GM12865 (cell line): ENCODE measurements at places on chromosomes 13 and 19.
A peak's percentile ranks its signal among the peaks of the same experiment; 100 is the strongest.

GRCh38 chr19:56076498-56076897 lies 44.6 kb downstream of the ZNF787 start:
- peak; percentile 55 for DNase-seq

DNA sequence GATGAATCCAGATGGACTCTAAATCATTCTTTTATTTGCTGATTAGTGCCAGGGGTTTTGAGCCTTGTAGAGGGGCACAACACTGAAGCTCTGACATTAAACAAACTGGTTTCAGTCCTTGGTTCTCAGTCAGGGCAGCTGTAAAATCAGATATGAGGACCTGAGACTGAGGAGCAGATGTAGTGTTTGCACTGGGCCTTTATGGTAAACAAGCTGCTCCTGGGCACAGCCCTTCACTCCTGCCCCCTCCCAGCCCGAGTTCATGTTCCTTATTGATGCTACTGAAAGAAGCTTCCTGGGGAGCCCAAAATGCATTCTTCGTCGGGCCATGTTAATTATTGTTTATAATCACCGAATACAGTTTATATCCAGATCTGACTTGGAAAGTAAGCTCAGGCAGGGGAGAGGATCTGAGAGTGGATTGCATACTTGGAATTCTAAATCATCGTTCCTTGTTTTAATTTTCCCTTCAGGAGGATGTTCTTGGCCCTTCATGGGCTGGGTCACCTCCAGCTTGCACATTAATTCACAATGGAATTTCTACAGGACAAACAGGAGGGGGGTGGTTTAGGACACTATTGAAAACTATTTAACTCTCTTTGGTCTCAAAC lies 213.5 kb downstream of the FGF9 start:
- no peak for DNase-seq

- peak; percentile 96 for DNase-seq
These were observed at the start of gene NECTIN2 for GRCh38 chr19:44845612-44846454. Gene NECTIN2, plus strand, starts transcription at chr19:44846297. Its CDS starts 229 bp downstream, at chr19:44846526.

GRCh38 chr13:67961331-67961730 lies 731.2 kb upstream of the PCDH9 start:
- DNase-seq = no peak

DNA sequence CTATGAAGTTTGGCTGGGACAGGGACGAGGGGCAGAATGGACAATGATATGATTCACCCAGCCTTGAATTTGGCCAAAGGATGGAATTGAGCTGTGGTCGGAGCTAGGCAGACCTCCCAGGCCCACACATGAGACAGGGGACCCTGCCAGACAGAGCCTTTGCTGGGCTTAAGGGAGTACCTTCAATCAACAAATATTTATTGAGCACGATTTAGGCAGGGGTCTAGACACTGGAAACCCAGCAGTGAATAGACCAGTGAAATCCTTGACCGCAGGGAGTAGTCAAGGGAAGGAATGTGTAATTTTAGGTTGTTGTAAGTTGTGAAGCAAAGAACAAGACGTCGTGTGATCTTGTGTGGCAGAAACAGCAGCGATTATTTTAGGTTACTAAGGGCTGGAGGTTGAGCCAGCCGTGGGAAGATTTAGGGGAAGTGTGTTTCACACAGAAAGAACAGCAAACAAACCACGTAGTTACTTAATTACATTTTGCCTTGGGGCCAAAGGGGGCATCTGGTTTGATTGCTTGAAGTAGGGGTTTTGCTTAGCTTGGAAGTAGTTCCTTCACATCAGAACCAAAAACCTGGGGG lies 16.9 kb upstream of the AP1M2 start:
- peak; percentile 79 for DNase-seq

GRCh38 chr13:77386880-77387606 lies 60.1 kb upstream of the MYCBP2 start:
- DNase-seq = peak; percentile 7

- no peak for DNase-seq
These were observed 31.2 kb downstream of the CEBPG start for GRCh38 chr19:33404506-33405253.

GRCh38 chr13:111359930-111360329 lies 39.5 kb downstream of the TEX29 start:
- DNase-seq = no peak

- no peak for DNase-seq
These were observed 1299.2 kb upstream of the SPRY2 start for GRCh38 chr13:81639984-81640582.

DNA sequence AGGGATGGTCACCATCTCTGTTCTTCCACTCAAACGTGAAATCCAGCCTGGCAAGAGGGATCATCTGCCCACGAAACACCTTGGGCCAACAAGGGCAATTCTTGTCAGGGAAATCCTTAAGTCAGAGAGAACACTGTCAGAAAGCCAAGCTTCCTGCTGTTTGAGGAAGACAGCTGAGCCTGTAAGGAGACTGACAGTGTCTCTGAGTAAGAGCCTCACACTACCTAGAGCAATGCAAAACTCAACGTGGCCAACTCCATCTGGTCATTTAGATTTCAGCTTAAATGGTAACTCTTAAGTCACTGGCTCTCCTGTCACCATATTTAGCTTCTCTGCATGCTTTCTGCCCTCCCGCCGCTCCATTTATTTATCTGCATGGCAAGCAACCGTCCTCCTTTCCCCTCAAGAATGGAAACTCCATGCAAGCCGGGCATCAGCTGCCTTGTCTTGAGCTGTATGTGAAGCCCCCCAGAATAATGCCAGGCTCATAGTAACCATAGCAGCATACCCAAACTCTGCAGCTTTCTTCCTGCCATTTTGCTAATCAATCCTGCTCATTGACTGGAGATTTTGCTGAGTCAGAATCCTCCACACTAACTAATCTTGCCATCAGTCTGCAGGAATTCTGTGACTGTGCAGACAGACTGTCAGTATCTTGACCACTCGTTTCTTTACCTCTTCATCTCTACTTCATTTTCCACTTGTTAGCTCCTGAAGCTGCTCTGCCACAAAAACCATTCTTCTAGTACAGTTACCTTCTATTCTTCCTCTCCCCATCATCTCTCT lies 159.8 kb downstream of the IRS2 start:
- DNase-seq = no peak

DNA sequence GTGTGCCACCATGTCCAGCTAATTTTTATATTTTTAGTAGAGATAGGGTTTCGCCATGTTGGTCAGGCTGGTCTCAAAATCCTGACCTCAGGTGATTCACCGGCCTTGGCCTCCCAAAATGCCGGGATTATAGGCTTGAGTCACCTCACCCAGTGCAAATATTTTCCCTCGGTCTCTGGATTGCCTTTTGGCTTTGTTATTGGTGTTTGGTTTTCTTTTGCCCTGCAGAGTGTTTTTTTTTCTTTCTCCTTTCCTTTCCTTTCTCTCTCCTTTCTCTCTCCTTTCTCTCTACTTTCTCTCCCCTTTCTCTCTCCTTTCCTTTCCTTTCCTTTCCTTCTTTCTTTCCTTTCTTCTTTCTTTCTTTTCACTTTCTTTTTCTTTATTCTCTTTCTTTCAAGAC lies 33.2 kb downstream of the KDM4B start:
- no peak for DNase-seq

GRCh38 chr13:98944336-98944735 lies 33.5 kb downstream of the DOCK9 start:
- no peak for DNase-seq

- no peak for DNase-seq
These were observed 9.3 kb downstream of the LILRA4 start for GRCh38 chr19:54329476-54330165.

DNA sequence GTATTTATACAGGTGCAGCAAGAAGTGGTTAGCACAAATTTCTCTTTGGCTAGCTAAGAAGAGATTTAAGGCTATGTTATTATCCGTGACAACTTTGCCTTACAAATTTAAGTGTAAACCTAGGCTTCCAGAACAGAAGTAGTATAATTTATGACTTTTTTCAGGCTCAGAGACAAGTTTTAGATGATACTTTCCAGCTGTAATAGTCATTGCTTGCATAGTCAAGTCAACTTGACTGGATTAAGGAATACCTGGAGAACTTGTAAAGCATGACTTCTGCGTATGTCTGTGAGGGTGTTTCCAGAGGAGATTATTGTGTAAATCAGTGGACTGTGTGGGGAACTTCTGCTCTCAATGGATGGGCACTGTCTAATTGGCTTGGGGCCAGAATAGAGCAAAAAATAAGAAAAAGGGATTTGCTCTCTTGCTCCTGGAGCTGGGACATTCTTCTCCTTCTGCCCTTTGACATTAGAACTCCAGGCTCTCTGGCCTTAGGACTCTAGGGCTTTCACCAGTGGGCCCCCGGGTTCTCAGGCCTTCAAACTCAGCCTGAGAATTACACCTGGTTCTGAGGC lies 33.0 kb downstream of the CYSLTR2 start:
- no peak for DNase-seq

DNA sequence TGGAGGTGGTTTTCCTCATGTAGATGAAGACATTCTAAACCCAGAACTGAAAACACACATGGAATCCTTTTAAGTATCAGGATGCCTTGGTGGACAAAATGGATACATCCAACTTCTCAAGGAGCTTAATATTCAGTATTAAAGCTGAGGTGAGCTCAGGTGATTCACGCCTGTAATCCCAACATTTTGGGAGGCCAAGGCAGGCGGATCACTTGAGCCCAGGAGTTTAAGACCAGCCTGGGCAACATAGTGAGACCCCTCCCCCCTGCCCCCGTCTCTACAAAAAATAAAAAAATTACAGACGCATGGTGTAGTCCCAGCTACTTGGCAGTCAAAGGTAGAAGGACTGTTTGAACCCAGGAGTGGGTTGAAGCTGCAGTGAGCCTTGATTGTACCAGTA lies 28.8 kb downstream of the DPRX start:
- DNase-seq = no peak

DNA sequence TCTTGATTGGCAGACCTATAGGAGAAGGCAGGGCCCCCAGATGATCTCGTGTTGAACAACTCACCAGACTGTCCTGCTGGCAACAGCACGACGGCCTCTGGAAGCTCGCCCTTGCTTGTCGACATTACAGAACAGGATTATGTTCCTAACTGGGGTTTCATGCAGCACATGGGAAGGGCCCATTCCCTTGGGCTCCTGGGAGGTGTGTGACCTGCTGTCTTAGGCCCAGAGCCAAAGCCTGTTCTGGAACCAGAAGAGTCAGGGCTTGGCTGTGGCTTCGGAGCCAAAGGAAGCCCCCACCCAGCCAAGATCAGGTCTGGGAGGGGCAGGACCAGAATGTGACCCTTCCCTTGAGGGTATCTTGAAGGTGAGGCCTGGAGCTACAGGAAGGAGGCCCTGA lies 36.9 kb downstream of the RGCC start:
- DNase-seq = no peak

- DNase-seq = no peak
These were observed 48.1 kb downstream of the MPHOSPH8 start for GRCh38 chr13:19681517-19681916.

DNA sequence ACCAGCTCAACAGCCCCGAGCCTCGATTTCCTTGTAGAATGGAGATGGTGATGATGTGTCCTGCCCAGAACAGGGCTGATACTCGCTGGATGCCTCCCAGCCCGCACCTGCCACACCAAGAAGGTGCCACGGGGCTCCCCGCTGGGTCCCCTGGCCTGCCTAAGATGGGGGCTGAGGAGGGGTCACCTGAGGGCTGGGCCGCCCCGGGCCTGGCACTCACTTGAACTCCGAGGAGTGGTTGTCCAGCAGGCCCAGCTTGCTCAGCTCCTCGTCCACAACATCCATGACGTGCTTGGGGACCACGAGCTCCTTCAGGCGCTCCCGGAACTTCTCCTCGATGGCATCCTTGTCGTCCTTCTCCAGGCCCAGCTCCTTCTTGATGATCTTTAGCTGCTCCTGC lies 14.4 kb downstream of the LONP1 start:
- DNase-seq = no peak

- DNase-seq = no peak
These were observed 22.7 kb downstream of the POP4 start for GRCh38 chr19:29628661-29629385.

GRCh38 chr13:103272770-103273169 lies 206.6 kb upstream of the SLC10A2 start:
- no peak for DNase-seq

- DNase-seq = peak; percentile 50
These were observed 44.2 kb downstream of the WASF3 start for GRCh38 chr13:26601669-26602068.

GRCh38 chr13:44629465-44630183 lies 53.5 kb upstream of the TSC22D1 start:
- DNase-seq = no peak

DNA sequence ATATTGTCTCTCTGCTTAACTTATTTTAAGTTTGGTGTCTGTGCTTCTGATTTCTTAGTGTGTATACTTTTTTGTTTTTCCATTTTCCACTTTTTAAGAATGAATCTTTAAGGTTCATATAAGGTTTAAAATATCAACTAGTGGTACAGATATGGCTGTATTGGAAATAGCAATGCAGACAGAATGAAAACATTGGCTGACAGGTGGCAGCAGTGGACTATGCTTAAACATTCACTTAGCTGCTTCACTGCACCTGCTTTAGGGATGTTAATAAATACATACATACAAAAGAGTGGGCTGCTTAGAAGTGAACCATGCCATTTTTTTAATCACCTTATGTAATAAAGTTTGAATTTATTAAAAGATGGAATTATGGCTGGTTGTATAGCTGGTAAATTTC lies 27.3 kb downstream of the TM9SF2 start:
- peak; percentile 53 for DNase-seq

GRCh38 chr13:69571606-69572323 lies 535.9 kb upstream of the ATXN8OS start:
- DNase-seq = no peak

- DNase-seq = peak; percentile 73
These were observed 727 bp downstream of the CD37 start for GRCh38 chr19:49335784-49336481.

- DNase-seq = no peak
These were observed 9.2 kb downstream of the FIZ1 start for GRCh38 chr19:55590109-55590508.

DNA sequence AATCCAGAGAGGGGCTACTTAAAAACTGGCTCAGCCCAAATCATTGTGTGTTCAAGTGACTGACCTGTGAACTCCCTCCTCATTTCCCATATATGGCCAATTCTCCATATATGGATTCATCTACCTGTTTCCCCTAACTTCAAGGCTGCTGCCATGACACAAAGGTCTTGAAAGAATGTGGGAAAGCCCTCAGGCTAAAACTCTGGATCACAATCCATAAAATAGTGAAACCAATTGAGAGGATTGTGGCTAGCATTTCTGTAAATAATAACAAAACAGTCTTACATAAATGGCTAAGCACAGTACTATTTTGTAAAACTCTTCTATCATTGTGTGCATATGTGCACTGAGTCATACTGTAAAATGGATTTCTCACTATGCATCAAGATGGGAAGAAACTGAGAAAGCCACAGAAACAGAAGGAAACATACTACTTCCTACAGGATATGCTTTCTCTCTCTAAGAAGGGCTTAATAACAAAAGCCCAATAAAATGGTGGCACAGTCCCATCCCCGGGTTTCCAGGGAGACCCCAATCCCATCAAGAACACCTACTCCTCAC lies 80.5 kb downstream of the FOXO1 start:
- no peak for DNase-seq

GRCh38 chr19:39817888-39818561 lies 15.9 kb downstream of the DYRK1B start:
- DNase-seq = no peak
